ENCODE measurements at places on chromosomes 3 and 15.
A peak's percentile ranks its signal among the peaks of the same experiment; 100 is the strongest.

GRCh38 chr3:30440880-30441279 lies 165.5 kb upstream of the TGFBR2 start:
- no peak for DNase-seq

DNA sequence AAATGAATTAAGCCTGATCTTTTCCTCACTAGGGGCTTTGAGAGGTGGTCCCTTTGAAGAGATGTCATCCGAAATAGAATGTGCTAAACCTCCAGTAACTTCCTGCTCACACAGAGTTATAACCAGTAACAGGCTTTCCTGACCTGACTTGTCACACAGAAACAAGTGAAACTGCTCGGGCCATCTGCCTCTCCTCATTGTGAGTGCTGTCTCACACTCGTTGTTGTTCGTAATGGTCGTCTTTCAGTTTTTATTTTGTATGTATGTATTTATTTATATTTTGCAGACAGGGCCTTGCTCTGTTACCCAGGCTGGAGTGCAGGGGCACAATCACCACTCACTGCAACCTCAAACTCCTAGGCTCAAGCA lies 24.0 kb downstream of the ACSBG1 start:
- no peak for DNase-seq

- no peak for DNase-seq
Observed at GRCh38 chr3:148089171-148089570, 608.5 kb upstream of the AGTR1 start.

GRCh38 chr3:33490641-33491241 lies 50.5 kb upstream of the UBP1 start:
- DNase-seq = no peak

- DNase-seq = no peak
Observed at GRCh38 chr3:114144909-114145688, 33.8 kb downstream of the DRD3 start.

GRCh38 chr3:122944671-122945161 lies 82.8 kb downstream of the SEMA5B start:
- DNase-seq = no peak

GRCh38 chr3:4060064-4060463 lies 243.1 kb upstream of the SETMAR start:
- no peak for DNase-seq

DNA sequence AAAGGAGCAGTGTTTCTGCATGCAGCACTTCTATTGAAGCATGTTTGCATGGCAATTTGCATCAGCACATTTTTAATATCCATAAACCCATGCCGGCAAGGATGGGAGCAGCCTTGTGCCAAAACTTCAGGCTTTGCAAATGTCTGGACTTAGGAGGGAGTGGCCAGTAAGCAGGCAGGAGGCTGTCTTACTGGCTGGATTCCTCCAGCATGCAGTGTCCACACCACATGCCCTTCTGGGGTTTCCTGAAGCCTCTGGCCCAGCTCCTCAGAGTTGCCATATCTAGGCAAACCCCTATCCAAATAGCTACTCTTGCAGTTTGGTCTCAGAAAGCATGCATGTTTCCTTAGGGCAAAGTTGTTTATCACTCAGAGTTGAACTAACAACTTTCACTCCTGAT lies 139.1 kb upstream of the MRPS22 start:
- DNase-seq = no peak

- DNase-seq = no peak
Observed at GRCh38 chr3:136546720-136547119, 205.5 kb downstream of the STAG1 start.

- no peak for DNase-seq
Observed at GRCh38 chr3:126026761-126027160, 57.2 kb downstream of the SLC41A3 start.

GRCh38 chr3:107068980-107069379 lies 308.3 kb upstream of the CCDC54 start:
- DNase-seq = no peak

DNA sequence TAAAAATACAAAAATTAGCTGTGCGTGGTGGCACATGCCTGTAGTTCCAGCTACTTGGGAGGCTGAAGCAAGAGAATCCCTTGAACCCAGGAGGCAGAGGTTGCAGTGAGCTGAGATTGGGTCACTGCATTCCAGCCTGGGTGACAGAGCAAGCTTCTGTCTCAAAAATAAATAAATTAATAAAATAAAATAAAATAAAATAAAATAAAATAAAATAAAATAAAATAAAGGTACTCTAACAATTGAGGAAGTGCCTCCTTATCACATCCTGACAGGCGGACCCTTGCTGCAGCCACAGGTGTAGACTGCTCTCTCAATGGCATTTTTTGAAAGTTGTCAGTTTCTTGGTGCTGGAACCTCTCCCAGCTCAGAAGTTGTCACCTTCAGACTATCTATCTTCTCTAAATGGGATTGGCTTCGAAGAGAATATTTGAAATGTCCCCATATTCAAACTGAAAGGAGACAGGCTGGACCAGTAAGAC lies 304.1 kb downstream of the RORA start:
- DNase-seq = no peak

DNA sequence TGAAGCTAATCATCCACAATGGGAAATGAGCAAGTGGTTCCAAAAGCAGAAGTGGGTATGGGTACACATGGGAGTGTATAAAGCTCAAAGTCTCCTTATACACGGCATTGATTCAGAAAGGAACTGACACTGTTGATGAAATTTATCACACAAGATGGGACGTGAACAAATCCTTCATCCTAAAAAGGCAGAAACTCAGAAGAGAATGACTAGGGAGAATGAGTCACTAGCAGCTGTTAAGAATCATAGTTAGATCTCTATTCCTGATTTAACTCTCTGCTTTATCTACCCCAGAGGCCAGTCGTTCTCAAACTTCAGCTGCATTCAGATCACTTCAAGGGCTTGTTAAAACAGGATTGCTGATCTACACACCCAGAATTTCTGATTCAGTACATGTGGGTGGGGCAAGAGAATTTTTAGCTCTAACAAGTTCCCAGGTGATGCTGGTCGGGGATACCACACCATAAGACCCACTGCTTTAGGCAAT lies 97.7 kb upstream of the PHLDB2 start:
- no peak for DNase-seq

GRCh38 chr3:20022954-20023622 lies 11.0 kb upstream of the PP2D1 start:
- DNase-seq = no peak

- DNase-seq = no peak
Observed at GRCh38 chr15:41813426-41813825, 14.5 kb upstream of the JMJD7 start.

DNA sequence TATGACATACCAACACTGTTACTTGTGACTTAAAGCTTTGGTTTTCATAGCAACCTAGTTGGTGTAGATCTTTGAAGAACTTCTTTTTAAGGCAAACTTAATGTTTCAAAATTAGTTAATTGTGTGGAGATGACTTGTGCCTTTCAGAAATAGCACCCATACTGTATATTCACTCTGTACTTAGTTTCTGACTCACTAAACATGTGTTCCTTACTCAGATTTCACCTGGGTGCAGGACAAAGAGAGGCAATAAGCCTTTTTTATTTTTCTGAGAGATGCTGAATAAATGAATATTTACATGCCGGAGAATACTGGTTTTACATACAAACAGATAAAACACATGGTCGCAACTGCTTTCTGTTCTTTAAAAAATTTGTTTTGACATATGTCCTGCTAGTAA lies 44.8 kb downstream of the SLC25A26 start:
- no peak for DNase-seq

GRCh38 chr15:71252044-71252739 lies 136.9 kb downstream of the THSD4 start:
- no peak for DNase-seq

DNA sequence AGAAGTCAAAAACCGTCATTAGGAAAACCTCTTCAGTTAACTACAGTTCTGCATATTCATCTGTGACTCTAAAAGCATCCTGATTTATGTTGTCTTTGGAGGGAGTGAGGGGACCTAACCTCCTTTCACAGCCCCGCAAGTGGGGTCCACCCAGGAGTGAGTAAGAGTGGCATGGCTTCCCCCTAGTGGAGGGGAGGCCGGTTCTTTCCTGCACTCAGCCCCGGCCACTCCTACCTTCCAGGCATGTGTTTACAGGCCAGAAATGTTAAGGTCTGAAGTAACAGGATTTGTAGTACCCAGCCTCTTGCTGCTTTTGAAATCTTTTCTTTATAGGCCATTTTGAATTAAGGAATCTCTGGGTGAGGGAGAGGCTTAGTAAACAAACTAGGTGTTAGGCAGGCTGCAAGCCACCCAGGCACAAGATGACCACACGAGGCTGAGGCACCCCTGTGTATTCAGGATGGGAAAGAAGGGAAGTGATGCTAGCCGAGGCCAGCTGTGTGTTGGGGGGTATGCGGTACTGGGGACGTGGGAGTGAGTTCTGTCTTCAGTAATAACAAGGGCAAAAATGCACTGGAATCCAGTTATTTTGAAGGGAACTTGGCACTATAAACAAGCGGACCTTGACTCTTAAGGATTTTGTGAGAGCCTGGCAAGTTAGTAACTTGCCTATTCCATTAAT lies 50.5 kb downstream of the CTDSPL start:
- DNase-seq = no peak

DNA sequence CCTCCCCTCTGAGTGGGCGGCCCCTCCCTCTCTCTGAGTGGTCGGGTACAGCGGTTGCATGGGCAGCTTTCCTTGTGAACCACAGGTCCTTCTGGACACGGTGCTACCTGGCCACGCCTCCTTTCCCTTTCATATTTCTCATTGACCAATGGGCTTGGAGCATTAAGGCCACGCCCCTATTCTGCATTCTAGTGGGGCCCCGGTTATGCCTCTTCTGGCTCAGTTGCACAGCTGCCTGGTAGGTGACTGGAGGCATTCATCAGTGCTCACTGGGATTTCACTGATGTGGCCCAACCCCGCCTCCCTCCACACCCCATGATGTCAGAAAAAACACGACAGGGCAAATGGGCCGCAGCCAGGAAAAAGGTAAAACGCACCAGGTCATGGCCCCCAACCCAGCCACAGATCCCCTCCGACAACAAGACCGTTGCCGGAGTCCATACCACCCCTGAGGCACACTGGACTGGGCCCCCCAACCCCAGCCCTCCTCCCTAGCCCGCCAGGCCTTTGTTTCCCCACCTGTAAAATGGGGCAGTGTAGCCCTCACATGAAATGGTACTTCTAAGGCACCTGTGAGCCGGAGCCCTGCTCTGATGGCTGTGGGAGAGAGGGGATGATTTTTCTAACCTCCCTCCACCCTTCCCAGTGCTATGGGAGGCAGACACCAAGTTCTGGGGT lies 26.3 kb downstream of the NGRN start:
- no peak for DNase-seq

- no peak for DNase-seq
Observed at GRCh38 chr15:98727115-98728040, 79.0 kb downstream of the IGF1R start.

- DNase-seq = peak; percentile 12
Observed at GRCh38 chr3:185825639-185826481, 1.0 kb upstream of the IGF2BP2 start.

DNA sequence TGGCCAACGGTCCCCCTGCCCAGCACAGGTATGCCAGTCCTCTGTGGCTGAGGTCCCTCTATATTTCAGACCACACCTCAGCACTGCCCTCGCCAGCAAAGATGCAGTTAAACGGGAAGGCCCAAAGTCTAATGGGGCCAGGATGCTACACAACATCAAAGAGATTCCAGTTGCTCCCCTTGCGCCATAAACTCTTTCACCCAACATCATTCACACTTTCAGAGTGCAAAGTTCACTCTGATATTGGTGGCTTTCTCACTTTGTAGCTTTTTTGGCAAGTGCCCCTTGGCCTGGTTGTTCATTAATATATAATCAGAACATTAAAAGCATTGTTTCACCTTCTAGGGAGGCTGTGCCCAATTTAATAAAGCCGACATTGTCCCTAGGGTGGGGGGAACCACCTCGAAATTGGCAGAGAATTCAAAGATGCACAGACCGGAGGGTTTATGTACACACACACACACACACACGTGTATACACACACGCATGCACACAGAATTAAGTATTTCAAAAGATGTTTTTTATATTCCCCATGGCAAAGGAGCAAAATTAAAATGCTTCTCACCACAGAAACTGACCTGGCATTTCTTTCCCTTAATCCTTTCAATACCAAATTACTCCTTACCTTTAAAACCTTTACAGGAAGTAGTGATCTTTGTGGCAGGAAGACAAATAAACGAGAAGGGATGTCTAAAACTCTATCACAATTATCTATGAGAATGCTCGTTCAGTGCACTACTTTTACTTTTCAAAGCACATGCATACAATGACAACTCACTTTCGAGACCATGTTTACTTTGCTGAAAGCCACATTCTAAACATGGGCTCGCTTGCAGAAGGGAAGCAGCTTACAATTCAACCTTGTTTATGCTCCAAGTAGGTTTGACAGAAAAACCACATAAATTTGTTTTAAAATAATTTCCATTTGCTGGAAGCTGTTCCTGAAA lies 19.5 kb downstream of the LRIG1 start:
- DNase-seq = no peak

GRCh38 chr15:65920825-65921309 lies 51.6 kb downstream of the RAB11A start:
- no peak for DNase-seq

- DNase-seq = peak; percentile 14
Observed at GRCh38 chr15:37995461-37996347, 61.3 kb downstream of the TMCO5A start.

DNA sequence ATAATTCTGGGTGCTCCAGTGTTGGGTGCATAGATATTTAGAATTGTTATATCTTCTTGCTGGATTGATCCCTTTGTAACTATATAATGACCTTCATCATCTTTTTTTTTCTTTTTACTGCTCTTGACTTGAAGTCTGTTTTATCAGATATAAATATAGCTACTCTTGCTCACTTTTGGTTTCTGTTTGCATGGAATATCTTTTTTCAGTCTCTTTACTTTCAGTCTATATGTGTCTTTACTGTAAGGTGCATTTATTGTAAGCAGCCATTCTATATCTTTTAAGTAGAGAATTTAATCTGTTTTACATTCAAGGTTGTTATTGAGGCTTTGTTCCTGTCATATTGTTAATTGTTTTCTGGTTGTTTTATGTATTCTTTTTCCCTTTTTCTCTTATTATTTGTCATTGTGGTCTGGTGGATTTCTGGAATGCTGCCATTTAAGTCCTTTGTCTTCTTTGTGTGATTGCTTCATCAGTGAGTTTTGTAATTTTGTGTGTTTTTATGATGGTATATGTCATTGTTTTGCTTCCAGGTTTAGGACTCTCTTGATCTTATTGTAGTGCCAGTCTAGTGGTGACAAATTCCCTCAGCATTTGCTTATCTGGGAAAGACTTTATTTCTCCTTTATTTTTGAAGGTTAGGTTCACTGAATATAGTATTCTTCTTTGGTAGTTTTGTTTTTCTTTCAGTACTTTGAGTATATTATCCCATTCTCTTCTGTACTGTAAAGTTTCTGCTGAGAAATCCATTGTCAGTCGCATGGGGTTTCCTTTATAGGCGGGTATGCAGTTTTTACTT lies 8.3 kb upstream of the PRR23C start:
- no peak for DNase-seq

DNA sequence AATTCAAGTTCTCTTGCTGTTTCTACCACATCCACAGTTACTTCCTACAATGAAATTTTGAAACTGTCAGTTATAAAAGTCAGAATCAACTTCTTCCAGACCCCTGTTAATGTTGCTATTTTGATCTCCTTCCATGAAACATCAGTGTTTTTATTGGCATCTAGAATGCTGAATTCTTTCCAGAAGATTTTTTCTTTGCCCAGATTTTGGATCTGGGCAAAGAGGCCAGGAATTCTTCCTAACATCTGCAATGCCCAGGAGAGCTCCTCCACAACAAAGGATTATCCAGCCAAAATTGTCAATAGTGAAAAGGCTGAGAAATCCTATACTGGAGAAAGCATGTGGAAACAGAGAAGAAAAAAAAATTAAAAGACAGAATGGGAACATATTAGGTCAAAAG lies 75.5 kb downstream of the SERPINI1 start:
- DNase-seq = no peak
